ENCODE measurements at places on chromosomes 7 and 10.

DNA sequence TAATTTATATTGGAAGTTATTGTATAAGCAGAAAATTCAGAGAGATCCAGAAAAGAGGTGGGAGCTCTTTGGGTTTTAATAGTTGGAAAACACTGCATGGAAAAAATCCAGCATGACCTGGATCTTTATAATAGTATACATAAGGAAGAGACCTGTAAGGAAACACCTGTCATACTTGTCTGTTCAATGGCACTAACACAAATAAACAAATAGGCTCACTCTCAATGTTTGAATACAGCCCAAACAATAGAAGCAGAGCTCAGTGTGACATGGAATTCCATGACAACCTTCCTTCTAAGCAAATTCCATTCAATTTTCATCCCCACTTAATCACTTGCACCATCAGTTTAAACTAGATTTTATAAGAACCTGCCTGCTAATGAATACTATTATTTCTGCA lies 31.7 kb downstream of the CISD1 start:
- no peak for DNase-seq

GRCh38 chr10:50293513-50294313 lies 42.4 kb upstream of the ASAH2 start:
- no peak for DNase-seq

GRCh38 chr10:126166797-126167196 lies 221.5 kb downstream of the ADAM12 start:
- DNase-seq: no peak

DNA sequence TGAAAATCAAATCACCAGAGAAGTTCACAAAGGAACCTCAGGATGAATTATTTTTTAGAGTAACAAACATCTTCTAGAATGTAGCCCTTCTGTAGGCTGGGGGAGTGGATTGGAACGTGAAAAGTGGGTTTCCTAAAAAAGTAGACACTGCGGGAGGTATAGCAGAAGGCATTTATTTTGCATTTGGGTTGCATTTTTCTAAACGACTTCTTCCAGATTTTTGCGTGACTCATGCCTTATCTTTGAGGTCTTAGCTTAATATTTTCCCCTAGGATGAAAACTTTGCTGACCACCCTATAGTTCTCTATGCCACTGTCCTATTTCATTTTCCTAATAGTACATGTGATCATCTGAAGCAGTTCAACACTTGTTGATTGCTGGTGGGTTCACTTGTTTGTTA lies 112.7 kb upstream of the JCAD start:
- no peak for DNase-seq

- no peak for DNase-seq
Measured at GRCh38 chr7:85292908-85293576, 106.2 kb upstream of the SEMA3D start.

DNA sequence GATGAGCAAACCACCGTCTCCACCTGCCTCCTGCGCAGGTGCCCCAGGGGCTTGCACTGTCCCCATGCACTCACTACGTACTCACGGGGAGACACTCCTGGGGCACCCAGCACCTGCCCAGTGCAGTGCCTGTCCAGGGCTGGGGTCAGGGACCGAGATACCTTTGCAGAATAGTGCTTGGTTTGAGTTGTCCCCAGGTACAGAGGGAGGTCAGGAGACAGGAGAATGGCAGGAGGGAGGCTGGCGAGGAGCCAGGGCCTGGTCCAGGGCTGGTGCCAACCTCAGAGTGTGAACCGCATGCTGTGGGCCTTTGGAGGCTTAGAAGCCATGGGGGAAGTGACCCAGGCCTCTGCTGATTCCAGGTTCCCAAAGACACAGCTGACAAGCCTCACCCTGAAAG lies 110.1 kb upstream of the GPR26 start:
- DNase-seq: no peak

DNA sequence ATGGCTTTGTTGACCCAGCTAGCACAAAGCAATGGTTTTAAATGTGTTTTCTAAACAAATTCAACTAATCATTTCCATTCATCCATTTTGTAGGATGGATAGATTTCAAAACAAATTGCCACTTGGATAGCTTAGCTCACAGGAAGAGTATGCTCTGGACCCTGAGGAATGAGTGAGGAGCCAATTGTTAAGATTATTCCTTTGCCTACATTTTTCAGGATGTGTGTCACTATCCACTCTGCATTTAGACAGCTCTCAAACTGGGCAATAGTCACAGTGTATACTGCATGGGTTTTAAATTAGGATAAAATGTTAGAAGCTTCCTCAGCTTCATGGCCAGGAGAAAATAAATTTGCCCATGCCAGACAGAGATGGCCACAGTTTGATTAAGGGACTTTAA lies 605.6 kb upstream of the TEX47 start:
- DNase-seq: no peak

- peak; percentile 82 for DNase-seq
Measured at GRCh38 chr10:17026686-17027485, 102.7 kb downstream of the CUBN start.

DNA sequence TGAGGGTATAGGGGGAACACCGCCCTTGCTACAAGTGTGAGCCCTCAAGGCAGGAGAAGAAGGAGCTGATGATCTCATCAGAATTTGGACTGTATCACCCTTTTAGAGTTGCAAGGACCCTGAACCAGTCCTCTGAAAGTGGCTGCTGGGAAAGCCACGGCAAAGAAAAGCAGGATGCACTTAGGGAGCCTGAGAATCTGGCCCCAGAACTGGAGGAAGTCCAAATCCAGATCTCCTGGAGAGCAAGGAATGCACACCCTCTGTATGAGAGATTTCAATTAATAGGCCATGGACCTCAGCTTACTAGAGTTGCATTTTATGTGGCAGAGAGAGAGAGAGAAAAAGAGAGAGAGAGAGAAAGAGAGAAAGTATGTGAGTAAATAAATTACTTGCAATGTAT lies 662.9 kb downstream of the CCSER2 start:
- no peak for DNase-seq

GRCh38 chr10:86876748-86877147 lies 80.7 kb downstream of the MMRN2 start:
- DNase-seq: no peak

DNA sequence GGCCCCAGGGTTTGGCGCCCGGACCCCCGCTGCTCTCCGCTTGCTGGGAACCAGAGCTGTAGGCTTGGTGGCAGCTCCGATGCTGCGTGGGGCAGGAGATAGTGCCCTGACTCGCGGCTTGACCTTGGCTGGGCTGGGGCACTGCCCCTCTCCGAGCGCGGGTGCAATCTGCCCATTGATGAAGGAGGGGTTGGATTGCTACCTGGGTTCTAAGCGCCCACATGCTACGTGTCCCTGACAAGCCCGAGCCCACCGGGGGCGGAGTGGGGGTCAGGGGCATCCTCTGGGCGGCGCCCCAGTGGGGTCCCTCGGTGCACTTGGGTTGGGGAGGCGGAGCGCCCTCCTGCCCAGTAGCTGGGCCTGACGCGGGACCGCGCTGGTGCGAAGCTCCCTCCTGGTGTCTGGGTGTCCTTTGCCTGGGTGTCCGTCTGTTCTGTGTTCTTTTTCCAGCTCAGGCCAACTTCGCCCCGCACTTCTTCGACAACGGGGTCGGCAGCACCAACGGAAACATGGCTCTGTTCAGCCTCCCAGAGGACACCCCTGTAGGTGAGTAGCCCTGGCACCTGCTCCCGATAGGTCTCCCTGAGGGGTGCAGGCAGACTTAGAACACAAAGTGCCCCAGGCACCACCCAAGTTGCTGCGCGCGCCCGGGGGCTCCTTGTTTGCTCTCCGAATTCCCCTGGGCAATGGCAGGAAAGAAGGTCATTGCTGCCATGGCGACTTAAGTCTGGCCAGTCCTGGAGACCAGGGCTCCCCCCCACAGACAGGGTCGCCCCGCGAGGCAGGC lies 900 bp downstream of the CDHR1 start:
- no peak for DNase-seq

GRCh38 chr10:77230194-77230593 lies 407.4 kb downstream of the KCNMA1 start:
- DNase-seq: no peak

DNA sequence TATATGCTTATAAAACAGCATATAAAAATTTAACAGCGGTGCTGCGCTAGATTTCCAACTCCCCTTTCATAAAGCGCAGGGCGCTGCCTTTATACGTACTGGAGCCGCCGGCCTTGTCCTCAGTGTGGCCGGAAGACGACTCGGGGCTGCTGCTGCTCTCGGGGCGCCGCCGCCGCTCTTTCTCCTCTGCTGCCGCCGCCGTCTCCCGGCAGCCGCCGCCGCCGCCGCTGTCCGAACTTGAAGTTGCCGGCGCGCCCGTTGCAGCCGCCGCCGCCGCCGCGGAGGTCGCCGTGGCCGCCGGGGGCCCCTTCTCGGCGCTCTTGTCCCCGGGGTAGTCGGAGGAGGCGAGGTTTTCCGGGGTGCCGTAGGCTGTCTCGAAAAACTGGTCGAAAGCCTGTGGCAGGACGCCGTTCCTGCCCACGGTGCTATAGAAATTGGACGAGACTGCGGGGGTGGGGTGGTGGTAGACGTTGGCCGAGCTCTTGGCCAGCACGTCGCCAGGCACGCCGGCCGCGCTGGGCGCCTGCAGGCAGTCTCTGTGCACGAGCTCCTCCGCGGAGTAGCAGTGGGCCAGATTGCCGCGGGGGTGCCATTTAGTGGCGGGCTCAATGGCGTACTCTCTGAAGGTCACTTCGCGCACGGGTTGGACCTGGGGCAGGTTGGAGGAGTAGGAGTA lies 557 bp downstream of the HOXA11 start:
- peak; percentile 37 for DNase-seq

DNA sequence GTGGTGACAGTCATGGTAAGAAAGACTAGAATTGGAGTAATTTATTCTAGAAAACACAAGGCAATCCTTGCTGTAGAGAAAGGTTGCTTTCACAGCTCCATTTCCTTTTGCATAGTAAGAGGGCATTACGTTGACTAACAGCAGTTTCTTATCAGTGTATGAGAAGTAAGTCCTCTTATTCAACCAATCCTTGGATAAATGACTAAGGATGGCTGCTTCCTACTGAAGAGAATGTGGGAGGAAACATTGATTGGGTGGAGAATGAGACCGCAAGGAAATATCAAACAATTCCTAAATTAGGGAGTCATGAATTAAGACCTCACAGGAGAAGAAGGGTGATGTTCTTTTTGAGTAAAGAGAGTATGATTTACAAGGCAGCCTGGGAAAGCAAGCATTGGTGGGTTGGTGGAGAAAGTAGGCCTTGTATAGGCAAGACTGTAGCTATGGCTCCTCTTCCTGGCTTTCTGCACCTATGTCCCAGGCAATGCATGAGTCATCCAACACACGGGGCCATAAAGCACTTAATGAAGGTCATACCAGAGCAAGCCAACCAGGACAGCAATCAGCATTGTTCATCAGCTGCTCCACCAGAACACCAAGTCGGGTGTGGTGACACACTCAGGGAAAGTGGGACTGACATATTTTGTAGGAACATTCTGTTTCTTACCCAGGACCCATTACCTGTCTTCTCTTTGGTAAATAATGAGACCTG lies 5.6 kb downstream of the MGAM start:
- DNase-seq: no peak

DNA sequence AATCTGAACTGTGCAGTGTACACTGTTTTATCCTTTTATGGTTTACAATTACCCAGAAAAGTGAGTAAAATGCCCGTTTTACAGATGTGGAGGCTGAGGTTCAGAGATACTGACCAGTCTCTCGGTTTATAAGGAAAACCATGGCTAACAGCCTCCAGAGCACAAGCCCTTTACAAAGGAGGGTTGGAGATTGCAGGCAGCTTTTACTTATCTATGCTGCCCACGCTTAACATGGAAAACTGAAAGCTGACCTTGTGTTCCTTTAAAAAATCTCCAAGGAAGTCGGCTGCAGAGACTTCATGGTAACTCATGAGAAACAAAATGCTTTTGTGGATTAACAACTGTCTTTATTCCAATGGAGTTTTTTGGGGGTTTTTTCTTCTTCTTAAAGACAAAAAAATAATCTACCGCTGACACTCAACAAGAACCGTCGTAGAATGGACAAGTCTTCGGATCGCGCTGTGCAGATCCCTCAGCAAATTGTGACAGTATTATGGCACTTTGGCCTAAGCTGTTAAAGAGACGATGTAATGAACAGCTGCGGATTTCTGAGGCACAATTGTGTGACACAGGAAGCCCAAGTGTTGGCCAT lies 654 bp upstream of the SLF2 start:
- no peak for DNase-seq

DNA sequence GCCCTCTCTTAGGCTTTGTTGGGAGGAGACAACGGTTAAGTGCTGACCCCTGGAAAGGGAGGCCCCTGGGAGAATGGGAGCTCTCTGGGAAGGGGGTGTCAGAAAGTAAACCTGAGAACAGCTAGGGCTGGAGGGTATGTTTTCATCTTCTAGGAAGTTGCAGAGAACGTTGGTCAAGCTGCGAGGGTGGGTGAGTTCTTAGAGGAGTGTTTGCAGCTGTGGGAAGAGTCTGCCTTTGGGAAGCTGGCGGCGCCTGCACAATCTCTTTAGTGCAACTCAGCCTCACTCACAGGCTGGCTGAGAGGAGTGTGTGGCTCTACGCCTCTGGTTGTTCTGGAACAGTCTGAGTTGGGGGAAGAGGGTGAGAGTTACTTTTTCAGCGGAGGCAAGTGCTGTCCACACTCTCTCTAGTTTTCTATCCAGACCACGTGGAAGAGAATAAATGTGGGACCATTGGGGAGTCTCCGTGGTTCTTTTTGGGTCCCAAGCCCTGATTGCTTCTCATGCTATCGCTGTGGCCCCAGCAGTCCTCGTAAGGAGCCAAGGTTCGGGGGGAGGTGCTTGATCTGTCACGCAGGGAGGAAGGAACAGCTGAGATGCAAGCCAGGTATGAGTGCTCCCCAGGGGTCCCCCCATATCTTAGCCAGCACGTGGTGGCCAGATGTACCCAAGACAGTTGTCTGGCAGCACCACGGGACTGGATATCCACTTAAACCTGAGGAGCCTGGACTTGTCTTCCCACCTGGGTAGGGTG lies 237.2 kb downstream of the BUB3 start:
- DNase-seq: no peak

DNA sequence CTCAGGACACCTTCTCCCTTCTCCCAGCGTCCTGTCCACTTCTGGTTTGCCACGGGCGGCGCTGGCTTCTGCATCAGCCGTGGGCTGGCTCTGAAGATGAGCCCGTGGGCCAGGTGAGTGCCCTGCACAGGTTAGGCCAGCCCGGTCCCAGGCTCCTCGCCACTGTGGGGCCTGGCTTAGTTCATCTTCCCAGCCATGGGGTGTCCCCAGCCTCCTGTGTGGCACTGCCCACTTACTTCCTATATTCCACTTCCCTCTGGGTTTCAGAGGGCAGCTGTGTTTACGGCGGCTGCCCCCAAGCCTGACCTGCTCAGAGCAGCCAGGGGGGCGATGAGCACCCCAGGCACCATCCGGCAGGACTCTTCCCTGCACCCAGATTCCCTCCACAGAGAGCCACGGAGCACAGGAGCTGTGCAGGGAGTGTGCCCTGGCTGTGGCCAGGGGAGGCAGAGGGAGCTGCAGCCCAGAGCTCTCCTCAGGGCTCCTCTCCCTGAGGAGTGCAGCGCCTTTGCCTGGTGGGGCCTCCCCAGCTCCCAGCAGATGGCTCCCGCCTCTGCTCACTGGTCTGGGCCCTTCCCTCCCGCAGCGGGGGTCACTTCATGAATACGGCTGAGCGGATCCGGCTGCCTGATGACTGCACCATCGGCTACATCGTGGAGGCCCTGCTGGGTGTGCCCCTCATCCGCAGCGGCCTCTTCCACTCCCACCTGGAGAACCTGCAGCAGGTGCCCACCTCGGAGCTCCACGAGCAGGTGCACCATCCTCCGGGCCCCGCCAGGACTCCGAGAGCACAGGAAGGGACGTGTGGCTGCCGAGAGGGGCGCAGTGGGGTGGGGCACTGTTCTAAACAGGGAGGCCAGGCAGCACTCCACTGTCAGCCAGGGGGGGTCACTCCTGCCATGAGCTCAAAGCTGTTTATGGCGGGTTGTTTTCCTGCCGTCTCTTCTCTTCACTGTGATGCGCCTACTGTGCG lies 6.4 kb downstream of the LFNG start:
- no peak for DNase-seq

GRCh38 chr7:42494736-42495135 lies 257.7 kb upstream of the GLI3 start:
- no peak for DNase-seq

Measured in CD4-positive, alpha-beta memory T cell (primary cell).